Aorta (tissue), 5 donors: ENCODE measurements at places on chromosomes 16 and 17. TPM values are rescaled to one million over a fixed set of nuclear protein-coding genes. Genes with fewer than 3 reads are reported as not detected.

DNA sequence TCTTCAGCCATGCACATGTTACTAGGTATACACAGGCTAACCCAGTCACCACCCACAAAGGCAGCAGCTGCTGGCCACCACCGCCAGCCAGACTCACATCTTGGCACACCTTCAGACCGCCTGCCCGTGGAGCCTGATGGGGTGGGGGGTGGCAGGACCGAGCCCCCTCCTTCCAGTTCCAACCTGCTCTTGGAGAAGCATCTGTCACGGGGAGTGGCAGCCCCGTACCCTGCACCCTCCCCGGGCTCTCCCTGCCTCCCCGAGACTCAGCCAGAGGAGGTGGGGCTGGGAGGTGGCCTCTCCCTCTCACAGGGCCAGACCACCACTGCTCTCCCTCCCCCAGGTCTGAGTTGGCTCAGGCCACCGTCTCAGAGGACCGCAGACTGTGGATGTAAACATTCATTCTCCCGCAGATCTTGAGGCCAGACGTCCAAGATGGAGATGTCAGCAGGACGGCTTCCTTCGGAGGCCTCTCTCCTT is 11.3 kb upstream of the RBFOX3 start:
- no peaks in the 10 kb centered on the region for H3K27me3 ChIP-seq
- H3K27ac ChIP-seq = no peak overlapping the region
- H3K4me1 ChIP-seq = no peaks in the 10 kb centered on the region
- H3K36me3 ChIP-seq = no peaks in the 10 kb centered on the region

Gene NUP88
- polyA plus RNA-seq = 28.2 TPM

DNA sequence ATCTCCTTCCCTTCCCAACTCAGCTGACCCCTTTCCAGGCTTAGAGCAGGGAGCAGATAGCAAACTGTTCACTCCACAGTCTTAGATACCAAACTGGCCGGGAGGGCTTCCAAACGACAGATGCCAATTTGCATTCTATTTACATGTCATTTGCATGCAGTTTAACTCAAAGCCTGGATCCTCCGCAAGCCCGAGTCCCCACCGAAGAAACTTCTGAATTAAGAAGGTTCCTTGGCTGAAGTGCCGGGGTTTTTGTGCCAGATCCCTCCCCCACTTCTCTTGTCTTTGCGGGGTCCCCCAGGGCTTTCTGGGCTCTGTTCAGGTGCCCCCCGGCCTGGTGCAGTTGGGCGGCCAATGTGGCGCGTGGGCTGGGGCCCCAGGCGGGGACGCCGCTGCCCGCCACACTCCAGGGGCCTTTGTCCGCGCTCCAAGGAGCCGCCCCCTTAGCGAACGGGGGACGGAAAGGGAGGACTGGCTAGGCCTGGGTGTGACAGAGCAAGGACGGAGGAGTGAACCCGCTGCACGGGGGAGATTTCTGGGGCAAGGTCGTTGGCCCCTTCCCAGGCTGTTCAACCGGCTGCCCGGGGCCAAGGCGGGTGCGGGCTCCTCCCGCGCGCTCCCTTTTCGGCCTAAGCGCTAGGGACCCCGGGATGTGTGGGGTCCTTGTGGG is 1.2 kb downstream of the GPRC5B start:
- H3K4me3 ChIP-seq = peak overlapping the region; percentile 50
- no peaks in the 10 kb centered on the region for H3K36me3 ChIP-seq
- H3K4me1 ChIP-seq = no peaks in the 10 kb centered on the region
- H3K27ac ChIP-seq = no peak overlapping the region

GRCh38 chr17:81027038-81027437 is 7.9 kb upstream of the BAIAP2 start:
- DNase-seq = peak; percentile 47
- H3K4me3 ChIP-seq = no peak overlapping the region
- H3K4me1 ChIP-seq = peaks cover 2% of the 10 kb centered on the region
- no peak overlapping the region for H3K27ac ChIP-seq

Gene PYY
- polyA plus RNA-seq = 0.20 TPM

DNA sequence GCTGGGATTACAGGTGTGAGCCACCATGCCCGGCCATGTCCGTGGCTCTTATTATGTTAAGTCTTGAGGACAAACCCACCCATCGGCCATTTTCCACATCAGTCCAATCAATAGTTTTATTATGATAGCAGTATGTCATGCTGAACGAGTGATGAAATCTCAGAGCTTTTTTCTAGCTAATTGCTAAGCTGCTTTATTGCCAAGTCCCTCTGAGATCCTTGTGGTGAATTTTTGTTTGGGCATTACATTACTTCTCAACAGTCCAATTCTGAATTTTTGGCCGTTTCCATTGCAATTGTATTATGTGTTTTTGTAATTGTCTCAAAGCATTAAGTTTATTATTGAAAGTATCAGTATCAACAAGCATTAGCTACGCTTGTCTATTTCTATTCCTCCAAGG is 10.9 kb downstream of the RNF112 start:
- no peaks in the 10 kb centered on the region for H3K27me3 ChIP-seq
- no peaks in the 10 kb centered on the region for H3K36me3 ChIP-seq
- H3K4me1 ChIP-seq = no peaks in the 10 kb centered on the region
- no peak overlapping the region for H3K4me3 ChIP-seq

Gene ABCC11
- polyA plus RNA-seq = 0.13 TPM

- no peaks in the 10 kb centered on the region for H3K27me3 ChIP-seq
- no peak overlapping the region for H3K4me3 ChIP-seq
- H3K27ac ChIP-seq = no peak overlapping the region
Measured at GRCh38 chr16:57639172-57639887, 10.9 kb downstream of the ADGRG1 start.

DNA sequence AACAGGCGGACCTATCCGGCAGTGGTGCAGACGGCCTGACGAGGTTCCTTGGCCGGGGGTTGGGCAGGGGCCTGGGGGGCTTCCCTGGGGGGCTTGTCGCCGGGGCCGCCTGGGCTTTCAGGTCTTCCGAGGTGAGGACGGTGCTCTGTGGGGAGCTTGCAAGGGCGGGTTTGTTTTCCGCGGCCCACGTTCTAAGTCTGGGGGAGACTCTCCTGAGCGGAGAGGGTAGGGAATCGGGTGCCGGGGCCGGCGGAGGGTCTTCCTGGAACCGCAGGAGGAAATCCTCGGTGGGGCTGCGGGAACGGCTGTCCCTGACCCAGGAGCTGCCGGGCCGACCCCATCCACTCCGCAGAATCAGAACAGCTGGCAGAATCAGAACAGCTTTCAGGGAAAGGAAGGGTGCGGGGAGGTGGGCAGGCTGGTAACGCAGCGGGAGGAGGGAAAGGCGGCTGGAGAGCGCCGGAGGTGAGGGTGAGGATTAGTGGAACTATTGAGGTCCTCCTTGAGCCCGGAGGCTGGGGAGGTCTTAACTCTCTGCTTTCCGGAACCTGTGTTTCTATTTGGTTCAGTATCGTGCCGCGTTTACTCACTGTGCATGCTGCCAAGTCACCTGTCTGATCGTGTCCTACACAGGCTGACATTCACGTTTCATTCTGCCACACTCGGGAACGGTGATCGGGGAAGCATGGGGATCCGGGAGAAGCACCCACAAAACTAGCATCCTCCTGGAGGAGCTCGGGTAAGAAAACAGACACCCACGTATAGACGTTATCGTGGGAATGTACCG is 28.9 kb downstream of the CPSF4L start:
- H3K36me3 ChIP-seq = peaks cover 3% of the 10 kb centered on the region
- peaks cover 8% of the 10 kb centered on the region for H3K4me1 ChIP-seq
- H3K4me3 ChIP-seq = peak overlapping the region; percentile 95
- DNase-seq = peak; percentile 87
- no peaks in the 10 kb centered on the region for H3K27me3 ChIP-seq
- H3K27ac ChIP-seq = no peak overlapping the region

DNA sequence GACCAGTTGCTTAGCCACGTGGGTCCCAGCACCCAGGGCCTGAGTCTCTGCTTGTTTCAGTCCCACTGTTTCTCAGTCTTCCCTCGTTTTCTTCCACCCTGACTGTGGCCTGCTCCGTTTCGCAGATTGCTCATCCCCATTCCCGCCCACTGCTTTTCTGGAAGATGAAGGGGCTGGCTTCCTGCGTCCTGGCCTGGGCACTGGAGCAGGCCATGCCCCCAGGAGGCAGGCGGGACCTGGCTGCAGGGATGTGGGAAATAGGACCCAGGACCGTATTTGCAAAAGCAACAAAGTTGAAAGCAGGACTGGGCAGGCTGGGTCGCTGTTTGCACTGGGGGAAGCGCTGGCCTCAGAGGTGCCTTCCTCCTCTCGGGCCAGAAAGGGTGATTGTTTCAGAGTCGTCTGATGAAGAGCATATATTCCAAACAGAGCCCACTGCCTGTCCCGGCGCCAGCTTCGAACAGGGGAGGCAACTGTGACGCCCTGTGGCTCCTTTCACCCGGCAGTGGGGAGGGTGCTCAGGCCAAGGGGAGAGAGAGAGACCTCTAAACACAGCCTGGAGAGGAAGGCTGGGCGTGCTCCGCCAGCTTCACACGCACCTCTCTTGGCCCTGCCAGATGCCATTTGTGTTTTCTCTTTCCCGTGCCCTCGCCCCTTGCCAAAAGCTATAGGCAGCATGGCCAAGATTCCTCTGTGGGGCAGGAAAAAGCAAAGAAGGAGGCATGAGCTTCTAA is 108.6 kb downstream of the CMIP start:
- no peaks in the 10 kb centered on the region for H3K36me3 ChIP-seq
- no peak overlapping the region for H3K27ac ChIP-seq
- no peaks in the 10 kb centered on the region for H3K4me1 ChIP-seq
- DNase-seq = peak; percentile 74

DNA sequence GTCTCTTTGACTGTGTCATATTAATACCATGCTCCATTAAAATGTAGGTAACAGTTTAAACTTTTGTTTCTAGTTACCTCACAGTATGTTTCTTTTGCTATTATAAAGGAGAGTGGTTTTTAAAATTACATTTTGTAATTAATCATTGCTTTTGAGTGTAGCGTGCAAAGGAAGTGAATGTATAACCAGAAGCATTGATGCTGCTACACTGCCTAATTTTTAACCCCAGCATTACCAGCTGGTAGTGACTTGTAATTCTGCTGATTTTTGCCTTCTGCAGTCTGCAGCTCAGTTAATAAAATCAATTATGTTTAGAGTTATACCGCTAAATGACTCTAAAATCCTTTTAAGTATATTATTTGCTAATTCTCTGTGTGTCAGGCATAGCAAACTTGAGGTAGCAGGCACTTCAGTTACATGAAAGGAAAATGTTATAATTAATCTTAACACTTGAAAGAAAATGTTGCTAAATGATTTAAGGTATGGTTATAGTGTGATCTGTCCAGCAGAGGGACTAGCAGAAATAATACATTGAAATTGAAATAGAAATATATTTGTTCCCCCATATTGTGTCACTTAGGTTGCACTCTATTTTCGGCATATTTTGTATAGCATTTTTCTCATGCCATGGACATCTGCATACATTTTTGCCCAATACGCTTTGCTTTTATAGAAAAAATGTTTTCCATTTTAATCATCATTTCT is 388.5 kb downstream of the CNTNAP4 start:
- H3K27ac ChIP-seq = no peak overlapping the region
- H3K27me3 ChIP-seq = no peaks in the 10 kb centered on the region
- no peak for DNase-seq
- H3K4me1 ChIP-seq = no peaks in the 10 kb centered on the region

DNA sequence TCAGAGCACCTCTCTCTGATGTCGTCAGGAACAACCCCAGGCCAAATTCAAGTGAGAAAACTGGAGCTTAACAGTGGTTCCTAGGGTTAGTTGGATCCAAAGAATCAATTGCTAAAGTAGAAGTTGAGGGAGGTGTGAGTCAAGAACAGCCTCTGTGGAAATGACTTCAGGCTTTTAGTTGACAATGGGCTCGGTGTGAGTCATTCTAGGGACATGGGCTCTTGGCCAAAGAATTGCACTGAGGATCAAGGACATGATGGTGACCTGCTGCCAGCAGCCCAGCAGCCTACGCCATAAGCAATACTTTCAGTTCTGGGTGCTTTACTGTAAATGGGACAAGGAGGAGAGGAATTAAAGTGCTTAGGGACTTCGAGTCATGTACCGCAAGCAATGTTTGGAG is 32.1 kb upstream of the SMURF2 start:
- H3K27ac ChIP-seq = peak overlapping the region; percentile 25
- H3K4me1 ChIP-seq = no peaks in the 10 kb centered on the region
- no peaks in the 10 kb centered on the region for H3K36me3 ChIP-seq
- no peak overlapping the region for H3K4me3 ChIP-seq
- DNase-seq = peak; percentile 83
